Hypothalamus (tissue), 51 donors: ENCODE measurements at places on chromosomes 7 and 10.

GRCh38 chr7:55366461-55367070 is 1.4 kb downstream of the LANCL2 start:
- DNase-seq, result no peak

- DNase-seq, result no peak
Observed at GRCh38 chr7:6590645-6591110, 857 bp downstream of the INTS15 start.

DNA sequence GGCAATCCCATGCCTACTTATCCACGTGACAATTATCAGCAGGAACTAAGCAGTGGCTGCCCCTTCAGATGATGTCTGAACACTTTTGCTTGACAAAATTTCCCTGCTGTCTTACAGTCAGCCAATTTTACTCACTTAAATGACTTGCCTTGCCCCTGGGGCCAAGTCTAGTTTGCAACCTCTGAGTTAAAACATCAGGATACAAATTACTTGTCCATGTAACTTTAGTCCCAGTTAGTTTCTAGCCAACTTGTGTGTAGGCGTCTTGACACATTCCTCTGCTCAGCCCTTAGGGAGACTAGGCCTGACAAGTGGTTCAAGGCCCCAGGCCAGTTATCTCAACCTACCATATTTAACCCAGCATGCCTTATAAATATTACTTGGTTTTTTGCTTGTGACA is 11.6 kb upstream of the TYSND1 start:
- DNase-seq, result no peak

- DNase-seq, result no peak
Observed at GRCh38 chr7:4797858-4798705, 22.7 kb downstream of the AP5Z1 start.

DNA sequence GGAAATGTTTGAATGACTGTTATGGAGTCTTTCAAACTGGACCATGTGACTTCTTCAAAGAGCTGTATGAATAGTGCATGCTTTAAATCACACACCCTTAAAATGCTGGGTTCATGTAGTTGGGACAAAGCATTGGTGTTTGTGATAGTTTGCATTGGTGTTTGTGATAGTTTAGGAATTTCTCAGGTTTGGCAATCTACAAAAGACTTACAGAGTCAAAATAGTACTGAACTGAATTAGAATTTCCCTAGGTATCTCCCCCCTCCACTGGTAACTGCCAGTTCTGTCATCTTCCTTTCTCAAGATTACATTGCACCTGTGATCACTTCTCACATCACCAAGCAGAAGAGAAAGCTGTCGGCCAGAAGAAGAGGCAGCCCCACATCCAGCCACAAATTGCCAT is 261.1 kb downstream of the GATA3 start:
- no peak for DNase-seq

GRCh38 chr7:117143066-117143465 is 179.8 kb downstream of the WNT2 start:
- DNase-seq, result no peak

DNA sequence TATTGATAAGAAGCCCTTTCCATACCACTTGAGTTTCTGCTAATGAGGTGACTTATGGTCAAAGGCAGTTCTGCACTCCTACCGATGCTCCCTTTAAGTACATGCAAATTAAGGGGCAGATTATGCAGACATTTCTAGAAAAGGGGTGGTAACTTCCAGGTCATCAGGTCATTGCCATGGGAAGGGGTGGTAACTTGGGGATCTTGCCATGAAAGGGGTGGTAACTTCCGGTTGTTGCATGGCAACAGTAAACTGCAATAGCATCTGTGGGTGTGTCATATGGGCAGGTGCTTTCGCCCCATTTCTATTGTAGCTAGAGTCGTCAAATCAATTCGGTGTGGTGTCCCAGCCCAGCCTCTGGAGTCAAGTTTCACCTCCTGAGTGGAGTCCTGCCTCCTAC is 150.9 kb downstream of the UBE2H start:
- no peak for DNase-seq

DNA sequence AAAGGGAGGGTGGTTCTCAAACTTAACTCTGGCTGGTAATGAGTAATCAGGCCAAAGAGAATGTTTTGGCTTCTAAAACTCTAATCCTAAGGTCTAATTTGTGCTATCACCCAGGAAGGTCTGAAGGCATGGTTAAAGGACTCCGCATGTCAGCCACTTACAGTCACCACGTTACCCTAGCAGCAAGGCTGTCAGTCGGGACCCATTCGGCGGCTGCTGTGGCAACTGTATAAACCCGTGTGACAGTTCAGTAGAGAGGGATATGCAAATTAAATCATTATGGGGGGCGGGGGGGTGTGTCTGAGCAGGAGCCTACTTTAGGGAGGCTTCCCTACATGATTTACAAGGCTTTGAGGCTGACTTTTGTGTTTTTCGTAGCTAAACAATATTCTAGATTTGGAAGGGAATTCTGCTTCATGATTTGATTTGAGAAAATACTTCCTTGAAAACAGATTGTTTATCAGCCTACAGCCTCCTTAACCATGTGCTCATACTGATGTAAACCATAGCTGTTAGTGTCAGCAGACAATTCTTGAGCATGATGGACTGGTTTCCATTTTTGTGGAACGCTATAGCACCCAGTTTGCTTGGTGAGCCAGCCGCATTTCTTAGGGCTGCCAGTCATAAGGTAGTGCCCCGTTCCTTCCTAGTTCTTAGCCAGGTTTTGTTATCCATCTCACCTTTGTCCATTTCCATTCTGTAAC is 284.4 kb downstream of the USP6NL start:
- no peak for DNase-seq

GRCh38 chr7:36349626-36350025 is 40.0 kb upstream of the ANLN start:
- no peak for DNase-seq

DNA sequence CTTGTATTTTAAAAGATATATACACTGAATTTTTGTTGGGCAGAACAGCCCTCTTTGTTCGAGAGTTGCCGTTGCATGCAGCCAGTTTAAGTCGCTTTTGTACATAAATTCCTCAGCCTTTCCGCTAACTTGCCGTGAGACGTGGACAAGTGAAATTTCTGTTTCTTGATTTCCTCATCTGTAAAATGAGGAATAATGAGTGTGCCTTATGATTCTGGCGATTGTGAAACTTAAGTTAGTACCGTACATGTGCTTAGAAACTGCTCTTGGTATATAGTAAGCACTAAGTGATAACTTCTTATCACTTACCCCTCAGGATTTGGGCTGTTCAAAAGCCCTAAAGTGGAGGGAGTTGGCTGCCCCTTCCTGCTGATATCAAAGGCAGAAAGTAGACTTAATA is 1.4 kb downstream of the CCNJ start:
- no peak for DNase-seq

GRCh38 chr10:128130051-128130450 is 3.8 kb upstream of the MKI67 start:
- no peak for DNase-seq

- DNase-seq, result no peak
Observed at GRCh38 chr7:52719677-52720076, 315.8 kb upstream of the POM121L12 start.

DNA sequence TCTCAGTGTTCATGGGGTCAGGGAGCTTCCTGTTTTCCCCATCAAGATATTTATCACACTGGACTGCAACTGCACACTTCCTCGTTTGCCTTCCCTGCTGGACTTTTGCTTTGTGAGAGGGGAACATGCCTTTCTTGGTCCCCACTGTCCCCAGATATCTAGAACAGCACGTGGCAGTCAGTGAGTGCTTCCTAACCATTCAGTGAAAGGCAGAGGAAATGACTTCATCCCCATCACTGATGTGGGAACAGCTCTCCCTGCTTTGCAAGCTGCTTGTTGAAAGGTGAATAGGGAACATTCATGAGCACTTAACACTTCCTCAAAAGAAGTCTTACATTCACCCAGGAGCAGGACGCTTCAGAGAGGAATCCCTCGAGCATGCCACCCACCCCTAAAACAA is 135.4 kb downstream of the MYOF start:
- DNase-seq, result no peak

DNA sequence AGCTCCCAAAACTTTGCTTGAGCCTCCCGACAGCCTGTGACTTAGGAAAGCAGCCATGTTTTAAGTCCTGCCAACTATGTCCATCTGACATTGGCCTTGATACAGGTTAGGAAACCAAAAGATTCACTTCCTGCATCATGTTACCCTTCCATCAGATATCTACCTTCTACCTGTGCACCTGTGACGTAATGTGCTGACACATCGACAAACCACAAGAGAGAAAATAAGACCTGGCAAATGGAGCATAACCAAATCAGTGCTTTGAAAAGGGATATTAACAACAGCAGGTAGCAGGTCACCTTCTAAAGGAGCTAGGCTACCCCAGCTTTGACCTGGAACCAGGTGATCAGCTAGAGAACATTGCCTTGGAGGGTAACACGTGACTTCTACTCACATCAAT is 14.8 kb upstream of the PRR15 start:
- DNase-seq, result no peak

- no peak for DNase-seq
Observed at GRCh38 chr10:71494980-71495381, 98.3 kb downstream of the CDH23 start.

DNA sequence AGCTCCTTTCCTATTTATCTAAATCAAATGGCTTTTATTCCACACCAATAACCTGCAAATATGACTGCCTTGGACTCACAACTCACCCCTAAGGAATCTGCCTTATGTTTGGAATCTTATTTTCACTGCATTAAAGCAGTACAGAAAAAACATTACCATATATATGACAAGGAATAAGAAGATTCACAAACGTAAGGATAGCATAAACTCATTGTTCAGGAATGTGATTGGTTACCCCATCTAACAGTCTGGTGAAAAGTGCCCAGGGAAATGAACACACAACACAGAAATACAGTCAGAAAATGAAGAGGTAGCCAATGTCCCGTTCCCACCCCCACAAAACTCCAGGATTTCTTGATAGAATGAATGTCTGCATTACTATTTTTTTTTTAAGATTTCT is 2.0 kb downstream of the PPP3CB start:
- DNase-seq, result no peak

GRCh38 chr10:88107296-88108097 is 244.1 kb downstream of the PTEN start:
- no peak for DNase-seq

GRCh38 chr10:99330347-99330924 is 1.3 kb downstream of the CNNM1 start:
- DNase-seq, result no peak

DNA sequence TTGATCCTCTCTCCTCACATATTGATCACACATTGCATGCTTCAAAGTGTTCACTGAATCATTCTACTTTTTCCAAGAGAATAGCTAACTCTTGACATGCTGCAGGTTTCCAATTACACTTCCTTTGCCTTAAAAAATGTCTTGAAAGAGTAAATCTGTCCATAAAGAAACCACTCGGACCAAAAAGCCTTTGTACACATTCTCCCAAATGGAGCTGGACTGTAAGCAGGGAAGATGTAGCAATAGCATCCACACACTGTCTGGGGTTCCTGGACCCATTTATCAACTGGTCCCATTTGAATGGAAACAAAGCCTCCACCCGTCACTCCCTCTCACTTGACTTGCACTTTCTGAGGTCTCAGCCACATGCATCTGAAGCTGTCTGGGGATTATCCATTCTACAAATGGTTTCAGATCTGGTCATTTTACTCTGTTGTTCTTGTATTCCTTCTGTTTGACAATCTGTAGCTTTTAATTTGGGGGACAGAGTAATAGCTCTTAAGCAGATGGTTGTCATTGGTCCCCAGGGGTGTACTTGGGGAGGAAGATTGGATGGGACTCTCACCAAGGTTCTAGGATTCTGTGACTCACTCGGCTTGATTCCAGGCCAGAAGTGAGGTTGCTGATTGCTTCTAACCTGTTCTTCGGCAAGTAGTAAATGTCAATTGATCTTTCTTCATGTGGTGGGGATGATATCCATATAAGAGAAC is 203.5 kb downstream of the HIBADH start:
- DNase-seq, result no peak

GRCh38 chr7:158774952-158775351 is 54.4 kb downstream of the ESYT2 start:
- DNase-seq, result no peak

- no peak for DNase-seq
Observed at GRCh38 chr10:80964179-80964578, 426.5 kb downstream of the SH2D4B start.

GRCh38 chr10:10330418-10330817 is 687.3 kb upstream of the CELF2 start:
- no peak for DNase-seq

DNA sequence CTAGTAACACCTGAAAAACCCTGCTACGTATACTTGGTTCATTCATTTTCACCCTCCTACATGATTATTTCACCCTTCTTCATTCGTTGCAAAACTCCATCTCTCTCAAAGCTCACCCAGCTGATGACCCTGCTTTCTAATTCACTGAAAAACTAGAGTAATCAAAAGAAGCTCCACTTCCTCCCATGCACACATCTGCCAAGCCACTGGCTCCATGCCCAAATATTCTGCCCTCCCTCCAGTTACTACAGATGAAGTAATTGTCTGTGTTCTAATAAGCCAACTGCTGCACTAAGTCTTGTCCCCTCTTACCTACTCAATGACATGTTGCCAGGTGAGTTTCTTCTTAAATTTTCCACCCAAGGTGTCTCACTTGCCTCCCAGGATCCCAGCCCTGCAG is 96.9 kb upstream of the CCDC71L start:
- DNase-seq, result no peak

- DNase-seq, result no peak
Observed at GRCh38 chr7:132343199-132343598, 233.1 kb downstream of the PLXNA4 start.

DNA sequence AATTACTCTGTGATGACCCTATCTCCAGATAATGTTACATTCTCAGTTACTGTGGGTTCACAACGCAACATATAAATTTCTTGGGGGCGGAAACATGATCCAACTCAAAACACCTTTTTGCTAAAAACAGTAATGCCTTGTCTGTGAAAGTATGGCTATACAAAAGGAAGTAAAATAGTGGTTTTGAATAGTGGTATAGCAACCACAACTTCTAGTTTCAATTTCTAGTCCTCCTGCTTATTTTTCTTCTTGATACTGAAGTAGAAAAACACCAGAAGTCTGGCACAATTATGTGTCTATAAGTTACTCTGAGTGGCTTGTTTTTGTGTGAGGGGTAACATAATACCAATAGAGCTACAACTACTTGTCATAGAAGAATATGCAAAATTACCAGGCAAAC is 21.5 kb upstream of the ZNF800 start:
- no peak for DNase-seq

DNA sequence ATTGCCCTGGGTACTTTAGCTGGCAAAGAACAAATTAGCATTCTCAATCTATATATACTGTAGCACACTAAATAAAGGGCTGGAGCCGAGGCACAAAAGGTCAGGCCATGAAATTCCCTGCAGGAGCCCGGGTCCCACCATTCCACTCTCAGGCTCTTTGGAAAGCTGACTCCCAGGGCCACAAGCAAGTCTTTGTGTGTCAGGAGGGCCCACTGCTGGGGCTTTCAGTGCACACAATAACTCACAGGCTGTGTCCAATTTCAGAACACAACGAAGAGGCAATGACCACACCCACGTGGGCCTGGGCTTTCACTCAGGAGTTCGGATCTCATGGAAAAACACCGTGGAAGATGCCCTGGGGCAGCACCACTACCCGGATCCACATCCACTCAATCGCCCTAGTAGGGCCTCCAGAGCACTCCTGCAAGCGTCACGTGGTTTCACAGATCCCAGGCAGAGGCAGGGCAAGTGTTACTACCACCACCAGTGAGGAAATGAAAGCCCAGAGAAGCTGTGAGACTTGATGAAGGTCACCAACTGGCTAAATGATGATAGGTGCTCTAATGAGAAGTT is 60.3 kb downstream of the COBL start:
- peak; percentile 42 for DNase-seq
